Chondrocyte (in vitro differentiated cells): ENCODE measurements at places on chromosomes 6 and 20.

DNA sequence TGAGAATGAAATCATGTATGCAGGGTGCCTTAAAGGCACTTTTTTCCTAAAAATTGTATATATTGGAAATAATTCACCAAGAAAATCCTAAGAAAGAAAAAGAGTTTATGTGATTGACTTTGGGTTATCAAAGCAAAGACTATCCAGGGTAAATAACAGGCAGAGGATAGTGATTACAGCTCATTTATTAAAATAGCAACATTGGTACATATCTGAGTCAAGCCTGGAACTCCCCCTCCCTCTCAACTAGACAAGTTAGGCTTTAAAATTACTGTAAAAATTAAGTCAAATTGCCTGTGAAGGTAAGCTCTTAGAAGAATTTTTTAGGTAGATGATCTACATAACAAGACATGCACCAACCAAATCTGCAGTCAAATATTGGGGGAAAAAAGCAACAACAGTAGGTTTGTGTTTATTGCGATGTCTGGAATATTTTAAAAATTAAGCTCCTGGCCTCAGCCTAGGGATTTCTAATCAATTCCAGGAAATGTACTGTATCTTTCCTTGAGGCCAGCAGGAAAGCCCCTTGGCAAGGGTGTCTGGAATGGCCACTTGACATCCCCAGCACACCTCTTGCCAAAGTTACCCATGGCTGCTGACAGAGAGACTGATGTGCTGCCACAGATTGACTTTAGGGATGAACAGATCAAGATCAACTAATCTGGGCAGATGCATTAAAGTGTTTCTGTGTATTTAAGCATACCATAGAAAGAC, 31.2 kb upstream of the HBS1L start:
- DNase-seq: no peak

- DNase-seq: no peak
Measured at GRCh38 chr6:158496700-158497099, 63.2 kb upstream of the TMEM181 start.

GRCh38 chr20:54043076-54043967, 27.1 kb downstream of the BCAS1 start:
- DNase-seq: no peak

DNA sequence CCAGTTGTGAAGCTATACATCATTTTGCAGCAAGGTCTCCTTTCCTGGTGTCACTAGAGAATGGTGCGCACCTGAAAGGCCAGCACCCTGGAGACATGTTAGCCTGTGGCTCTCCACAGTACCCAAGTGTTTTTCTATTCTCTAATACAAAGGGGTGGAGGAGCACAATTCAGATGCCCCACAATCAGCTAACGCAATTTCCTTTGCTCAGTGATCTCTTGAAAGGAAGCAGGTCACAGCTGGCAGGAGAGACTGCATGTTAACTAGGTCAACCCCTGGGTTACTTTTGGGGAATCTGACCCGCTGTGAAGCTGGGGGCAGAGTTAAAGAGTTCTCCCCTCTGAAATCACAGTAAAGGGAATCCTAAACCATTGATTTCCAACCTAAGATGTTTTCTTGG, 92.5 kb downstream of the B3GAT2 start:
- DNase-seq: no peak

DNA sequence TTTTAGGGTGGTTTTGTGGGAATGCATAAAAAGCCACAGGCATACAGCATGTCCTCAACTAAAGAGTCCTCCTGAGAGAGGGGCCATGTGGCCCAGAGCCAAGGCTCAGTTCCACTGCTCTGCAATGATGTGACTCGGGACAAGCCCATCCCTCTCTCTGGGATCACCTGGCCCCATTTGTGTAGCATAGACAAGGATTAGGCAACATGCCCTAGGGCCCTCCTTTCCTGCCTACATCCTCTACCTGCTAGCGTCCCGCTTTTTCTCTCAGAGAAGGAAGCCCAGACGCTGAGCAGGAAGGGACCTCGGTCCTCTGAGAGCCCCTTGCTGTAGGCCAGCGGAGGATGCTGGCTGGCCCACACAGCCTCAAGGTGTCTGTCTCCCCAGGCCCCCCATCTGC, 8.8 kb downstream of the TGM2 start:
- DNase-seq: no peak

GRCh38 chr6:170110201-170111140, 180.4 kb downstream of the DLL1 start:
- DNase-seq: peak; percentile 83

GRCh38 chr6:115643762-115644161, 416.9 kb downstream of the FRK start:
- DNase-seq: no peak

GRCh38 chr6:92377137-92377536, 1042.2 kb downstream of the EPHA7 start:
- DNase-seq: no peak

- no peak for DNase-seq
Measured at GRCh38 chr6:1285956-1286355, 25.9 kb upstream of the FOXQ1 start.

DNA sequence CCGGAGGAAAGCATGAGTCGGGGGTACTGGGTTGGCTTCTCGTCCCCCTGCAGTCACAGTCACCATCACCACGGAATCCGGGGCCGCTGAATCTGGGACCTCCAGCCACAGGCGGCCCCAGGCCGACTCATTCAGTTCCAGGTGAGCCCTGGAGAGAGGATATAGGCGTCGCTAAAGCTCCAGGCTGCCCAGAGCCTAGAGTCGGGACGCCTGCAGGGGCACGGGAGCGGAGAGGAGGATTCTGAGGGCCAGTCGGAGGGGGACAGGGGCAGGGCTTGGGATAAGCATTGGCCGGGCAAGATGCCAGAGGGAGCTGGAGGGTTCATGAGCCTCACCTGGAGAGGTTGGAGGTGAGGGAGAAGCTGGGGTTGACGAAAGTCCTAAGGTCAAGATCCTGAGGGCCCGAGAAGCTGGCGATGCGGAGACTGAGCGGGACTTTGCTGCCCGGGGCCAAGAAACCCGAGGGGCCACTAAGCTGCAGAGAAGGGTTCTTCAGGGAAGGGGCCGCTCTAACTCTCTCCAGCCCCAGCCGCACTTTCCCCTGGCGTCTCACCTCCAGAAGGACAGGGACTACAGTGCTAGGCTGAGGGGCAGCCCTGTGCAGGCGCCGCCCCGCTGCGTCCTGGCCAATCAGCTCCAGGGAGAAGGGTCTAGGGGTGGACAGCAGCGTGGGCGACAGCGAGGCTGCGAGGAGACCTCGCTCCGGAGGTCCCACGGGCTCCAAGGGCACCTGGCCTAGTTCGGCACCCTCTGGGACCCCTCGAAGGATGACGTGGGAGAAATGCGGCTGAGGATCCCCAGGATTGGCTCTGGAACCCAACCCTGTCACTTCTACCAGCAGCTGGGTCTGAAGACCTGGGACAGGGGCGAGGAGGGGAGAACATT, 3.7 kb downstream of the SAPCD1 start:
- no peak for DNase-seq

DNA sequence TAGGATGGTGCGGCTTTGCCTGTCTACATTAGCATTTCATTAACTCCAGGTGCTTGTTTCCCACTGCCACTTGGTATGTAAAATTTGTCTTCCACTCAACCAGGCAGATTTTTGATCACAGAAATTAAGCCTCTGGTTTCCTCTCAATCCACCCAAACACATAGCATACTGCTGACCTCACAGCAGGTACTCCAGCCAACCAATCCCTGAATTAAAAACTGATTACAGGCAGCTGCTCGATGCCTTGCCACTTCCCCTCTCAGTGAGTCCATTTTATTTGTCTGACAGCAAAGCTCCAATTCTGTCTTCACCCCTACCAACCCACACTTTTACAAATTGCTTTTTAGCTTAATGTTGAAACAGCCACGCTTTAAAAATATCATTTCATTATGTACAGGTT, 95.2 kb downstream of the PLCB1 start:
- no peak for DNase-seq

- DNase-seq: no peak
Measured at GRCh38 chr6:122740091-122740490, 39.4 kb upstream of the FABP7 start.

GRCh38 chr20:47863981-47864380, 78.7 kb upstream of the SULF2 start:
- DNase-seq: no peak

- no peak for DNase-seq
Measured at GRCh38 chr6:169950558-169950957, 199.1 kb downstream of the ERMARD start.

DNA sequence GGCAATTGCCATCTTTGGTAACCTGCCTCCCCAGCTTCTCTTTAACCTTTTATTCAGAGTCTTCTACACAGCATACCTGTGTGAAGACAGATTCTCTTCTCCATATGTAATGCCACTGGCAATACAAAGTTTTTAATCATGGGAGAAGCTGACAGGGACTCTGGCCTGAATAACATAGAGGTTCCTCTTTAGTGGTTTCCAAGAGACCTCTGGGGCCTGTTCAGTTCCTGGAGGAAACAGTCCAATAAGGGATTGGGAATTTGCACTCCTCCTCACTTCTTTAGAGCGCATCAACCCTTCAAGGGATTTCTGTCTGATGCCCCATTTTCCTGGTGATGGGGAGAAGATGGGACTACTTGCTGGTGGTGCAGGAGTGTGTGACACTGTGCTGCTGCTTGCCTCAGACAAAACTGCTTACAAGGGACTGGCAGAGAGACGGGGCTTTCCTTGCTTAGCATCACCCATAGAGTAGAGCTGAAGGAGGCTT, 1.4 kb downstream of the RIMS1 start:
- no peak for DNase-seq

DNA sequence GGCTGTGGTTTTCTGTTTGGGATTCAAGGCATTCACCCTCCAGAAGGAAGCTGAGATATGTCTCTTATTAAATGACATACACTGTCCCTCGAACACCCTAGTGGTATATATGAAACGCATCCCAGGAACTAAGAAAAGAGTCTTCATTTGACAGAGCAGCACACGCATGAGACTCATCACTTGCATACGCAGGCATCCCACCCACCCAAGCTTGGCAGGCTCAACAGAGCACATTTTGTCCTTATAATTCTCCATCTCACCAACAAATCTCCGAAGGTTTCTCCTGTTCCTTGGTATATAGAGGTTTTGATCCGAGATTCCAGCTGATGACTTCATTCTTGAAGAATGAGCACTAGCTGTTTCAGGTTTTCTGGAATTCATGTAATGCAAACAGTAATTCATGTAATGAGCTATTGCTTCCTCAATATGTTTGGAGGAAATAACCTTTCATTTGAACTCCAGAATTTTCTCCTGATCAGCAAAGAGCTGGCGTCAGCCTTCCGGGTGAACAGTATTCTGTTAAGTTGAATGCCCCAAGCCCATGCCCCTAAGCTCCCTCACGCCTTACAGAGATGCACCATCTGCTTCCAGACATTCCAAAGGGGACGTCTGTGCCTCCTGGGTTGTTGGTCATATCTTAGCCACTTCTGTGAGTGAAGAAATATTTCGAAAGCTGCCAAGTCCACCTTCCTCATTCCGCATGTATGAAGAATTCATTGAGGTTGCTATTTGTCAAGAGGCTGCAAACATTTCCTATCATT, 66.0 kb upstream of the CDH4 start:
- DNase-seq: no peak

- no peak for DNase-seq
Measured at GRCh38 chr6:106244931-106245330, 80.6 kb downstream of the ATG5 start.

GRCh38 chr6:19325335-19325789, 511.8 kb upstream of the ID4 start:
- no peak for DNase-seq

DNA sequence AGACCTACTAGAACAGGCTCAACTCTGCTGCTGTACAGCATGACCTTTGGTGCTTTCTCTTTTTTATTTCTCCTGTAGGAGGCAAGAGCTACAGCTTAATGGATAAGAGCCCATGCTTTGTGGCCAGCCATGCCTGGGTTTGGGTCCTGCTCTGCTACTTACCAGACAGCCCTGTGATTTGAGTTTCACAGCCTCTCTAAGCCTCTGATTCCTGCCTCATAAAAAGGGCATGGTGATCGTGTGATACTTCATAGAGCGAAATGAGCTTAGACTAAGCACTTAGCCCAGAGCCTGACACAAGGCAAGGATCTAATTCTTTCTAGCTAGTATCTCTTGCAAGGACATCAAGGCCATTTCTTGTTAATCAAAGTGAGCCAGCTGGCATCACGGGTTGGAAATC, 19.3 kb upstream of the PDE7B start:
- no peak for DNase-seq

- DNase-seq: no peak
Measured at GRCh38 chr6:118197539-118197938, 290.5 kb downstream of the SLC35F1 start.

DNA sequence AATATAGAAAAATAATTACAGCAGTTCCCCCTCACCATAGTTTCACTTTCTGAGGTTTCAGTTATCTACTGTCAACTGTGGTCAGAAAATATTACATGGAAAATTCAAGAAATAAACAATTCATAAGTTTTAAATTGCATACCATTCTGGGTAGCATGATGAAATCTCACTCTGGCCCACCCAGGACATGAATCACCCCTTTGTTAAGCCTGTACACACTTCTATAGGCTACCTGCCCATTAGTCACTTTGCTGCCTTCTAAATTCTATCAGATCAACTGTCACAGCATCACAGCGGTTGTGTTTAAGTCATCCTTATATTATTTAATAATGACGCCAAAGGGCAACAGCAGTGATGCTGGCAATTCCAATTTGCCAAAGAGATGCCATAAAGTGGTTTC, 140.3 kb upstream of the RUNX2 start:
- no peak for DNase-seq

DNA sequence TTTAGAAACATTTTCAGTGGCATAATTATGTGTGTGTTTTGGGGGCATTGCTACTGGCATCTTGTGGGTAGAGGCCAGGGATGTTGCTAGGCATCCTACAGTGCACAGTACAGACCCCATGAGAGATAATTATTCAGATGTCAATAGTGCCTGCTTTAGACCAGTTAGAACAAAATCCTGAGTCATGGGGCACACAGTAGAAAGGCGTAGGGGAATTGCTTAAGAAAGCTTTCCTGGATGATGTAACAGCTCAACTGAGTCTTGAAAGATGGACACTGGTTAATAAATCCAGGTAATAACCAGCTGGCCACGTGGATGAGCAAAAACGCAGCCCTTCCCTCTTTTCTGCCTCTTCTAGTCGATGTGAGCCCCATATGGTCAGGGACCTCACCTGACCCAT, 51.1 kb downstream of the KCNB1 start:
- no peak for DNase-seq

- DNase-seq: no peak
Measured at GRCh38 chr6:41331401-41332150, 3.8 kb upstream of the NCR2 start.

DNA sequence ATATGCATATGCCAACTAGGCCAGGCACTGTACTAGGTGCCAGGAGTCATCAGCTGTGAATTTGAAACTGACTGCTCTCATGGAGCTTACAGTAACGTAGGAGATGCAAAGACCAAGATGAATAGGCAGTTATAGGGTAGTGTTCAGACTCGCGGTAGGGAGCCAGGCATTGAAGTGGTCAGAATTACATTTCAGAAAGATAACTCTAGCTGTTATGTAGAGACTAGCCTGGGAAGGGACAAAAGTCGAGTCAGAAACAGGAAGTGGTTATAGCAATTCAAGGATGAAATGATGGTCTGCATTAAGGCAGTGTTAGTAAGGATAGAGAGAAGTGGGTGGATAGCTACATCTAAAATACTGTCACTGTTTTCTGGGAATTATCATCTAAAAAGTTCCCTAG, 56.6 kb downstream of the PCMT1 start:
- DNase-seq: no peak
